ENCODE measurements at places on chromosomes 1 and 21.

DNA sequence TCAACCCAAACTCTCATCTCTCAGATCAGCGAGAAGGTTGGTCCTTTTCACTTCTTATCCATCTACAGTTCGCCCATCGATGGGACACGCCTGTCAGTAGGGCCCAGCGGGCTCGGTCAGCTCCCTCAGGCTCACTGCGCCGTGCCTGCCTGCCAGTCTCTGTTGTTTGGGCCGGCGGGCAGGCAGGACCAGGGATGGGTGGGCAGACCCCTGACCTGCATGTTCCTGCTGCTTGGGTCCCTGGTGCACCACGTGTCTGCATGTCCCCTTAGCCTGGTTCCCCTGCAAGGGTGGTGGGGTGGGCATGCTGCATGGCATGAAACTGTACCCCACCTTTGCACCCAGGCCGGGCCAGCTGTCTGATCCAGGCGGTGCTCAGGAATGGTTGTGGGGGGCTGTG, 52.4 kb downstream of the PTPRF start:
- DNase-seq: no peak

- no peak for DNase-seq
Observed at GRCh38 chr1:209624558-209625549, 27.4 kb downstream of the LAMB3 start.

GRCh38 chr1:234322979-234323378, 50.3 kb upstream of the COA6 start:
- DNase-seq: peak; percentile 39

- no peak for DNase-seq
Observed at GRCh38 chr1:12188115-12188514, 21.3 kb downstream of the TNFRSF1B start.

GRCh38 chr1:27127419-27127818, 27.5 kb downstream of the SLC9A1 start:
- no peak for DNase-seq

DNA sequence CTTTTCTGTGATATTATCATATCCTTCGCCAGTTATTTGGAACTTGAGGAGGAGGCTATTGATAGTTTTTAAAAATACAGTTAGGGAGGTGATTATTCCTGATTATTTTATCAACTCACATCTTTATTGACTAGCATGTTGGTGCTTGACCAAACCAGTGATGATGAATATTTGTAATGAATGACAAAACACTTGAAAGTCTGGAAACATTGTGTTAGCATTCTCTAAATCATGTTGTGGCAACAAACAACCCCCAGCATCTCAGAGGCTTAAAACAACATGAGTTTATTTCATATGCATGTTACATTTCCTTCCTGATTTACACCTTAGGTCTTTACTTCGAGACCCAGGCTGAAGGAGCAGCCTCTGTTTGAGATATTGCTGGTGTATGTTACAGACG, 10.7 kb upstream of the JUN start:
- DNase-seq: no peak

DNA sequence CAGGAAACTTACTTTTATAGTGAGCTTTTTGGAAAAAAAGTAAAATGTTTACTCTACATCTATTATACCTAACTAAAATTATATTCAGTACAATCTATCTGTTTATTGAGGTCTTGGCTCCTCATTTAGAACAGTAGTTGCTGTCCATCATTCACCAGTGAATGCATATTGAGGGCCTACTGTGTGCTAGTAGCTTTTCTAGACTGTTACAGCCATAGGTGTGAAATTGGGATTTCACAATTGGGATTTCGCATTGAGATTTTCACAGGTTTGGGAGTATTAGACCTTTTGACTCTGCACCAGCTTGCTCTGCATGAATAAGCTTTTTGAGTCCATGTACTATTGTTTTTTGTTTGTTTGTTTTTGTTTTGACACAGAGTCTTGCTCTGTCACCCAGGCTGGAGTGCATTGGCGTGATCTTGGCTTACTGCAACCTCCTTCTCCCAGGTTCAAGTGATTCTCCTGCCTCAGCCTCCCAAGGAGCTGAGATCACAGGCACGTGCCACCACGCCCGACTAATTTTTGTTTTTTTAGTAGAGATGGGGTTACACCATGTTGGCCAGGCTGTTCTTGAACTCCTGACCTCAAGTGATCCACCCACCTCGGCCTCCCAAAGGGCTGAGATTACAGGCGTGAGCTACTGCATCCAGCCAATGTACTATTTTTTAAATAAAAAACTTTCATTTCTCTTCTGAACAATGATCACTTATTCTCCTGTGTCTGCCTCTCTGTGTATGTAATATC, 47.2 kb upstream of the ERRFI1 start:
- DNase-seq: no peak

- no peak for DNase-seq
Observed at GRCh38 chr21:29245104-29245643, 53.5 kb upstream of the BACH1 start.

- no peak for DNase-seq
Observed at GRCh38 chr1:221101807-221102605, 222.8 kb downstream of the HLX start.

DNA sequence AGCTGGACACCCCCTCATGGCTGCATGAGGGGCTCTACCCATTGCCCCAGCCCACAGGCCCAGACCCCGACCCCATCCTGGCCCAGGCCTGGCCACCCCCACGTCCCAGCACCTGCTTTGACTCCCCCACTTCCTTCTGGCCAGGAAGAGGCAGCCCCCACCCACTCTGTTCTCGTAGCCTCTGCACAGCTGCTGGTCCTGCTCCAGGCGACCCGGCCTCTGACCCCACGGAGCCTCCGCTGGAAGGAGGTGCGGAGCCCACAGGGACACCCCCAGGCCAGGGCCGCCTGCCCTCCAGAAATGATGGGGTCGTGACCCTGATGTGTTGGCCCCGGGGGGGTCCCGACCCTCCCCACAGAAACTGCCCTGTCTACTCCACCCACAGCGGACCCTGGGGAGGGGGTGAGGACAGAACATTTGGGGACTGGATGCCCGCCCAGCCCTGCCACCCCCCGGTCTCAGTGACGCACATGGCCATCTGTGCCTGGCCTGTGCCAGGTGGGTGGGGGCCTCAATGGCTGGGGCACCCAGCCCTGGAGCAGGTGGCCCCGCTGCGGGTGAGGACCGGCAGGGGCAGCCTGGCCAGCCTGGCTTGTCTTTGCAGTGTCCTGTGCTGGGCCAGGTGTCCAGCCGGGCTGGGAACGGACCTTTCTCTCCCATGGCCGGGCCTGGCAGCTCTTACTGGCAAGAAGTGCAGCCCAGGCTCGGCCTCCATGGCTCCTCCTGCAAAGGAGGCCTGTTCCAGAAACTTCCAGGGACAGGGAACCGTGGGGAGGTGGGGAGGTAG, 78.6 kb downstream of the MORN1 start:
- no peak for DNase-seq

GRCh38 chr1:183958958-183959357, 78.6 kb downstream of the COLGALT2 start:
- DNase-seq: no peak

GRCh38 chr1:86381223-86381622, 14.9 kb downstream of the ODF2L start:
- no peak for DNase-seq

DNA sequence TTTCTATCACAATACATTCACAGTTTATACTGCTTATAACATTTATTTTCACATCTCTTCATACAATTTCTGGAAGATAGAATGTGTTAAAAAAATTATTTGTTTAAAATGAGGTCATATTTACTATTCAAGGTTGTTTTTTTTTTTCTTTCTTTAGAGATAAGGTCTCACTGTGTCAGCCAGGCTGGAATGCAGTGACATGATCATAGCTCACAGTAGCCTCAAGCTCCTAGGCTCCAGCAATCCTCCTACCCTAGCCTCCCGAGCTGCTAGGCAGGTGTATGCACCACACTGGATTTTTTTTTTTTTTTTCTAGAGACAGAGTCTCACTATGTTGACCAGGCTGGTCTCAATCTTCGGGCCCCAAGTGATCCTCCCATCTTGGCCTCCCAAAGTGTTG, 19.0 kb upstream of the RNF11 start:
- DNase-seq: no peak

GRCh38 chr21:15003463-15004135, 61.2 kb downstream of the NRIP1 start:
- DNase-seq: no peak

- peak; percentile 86 for DNase-seq
Observed at GRCh38 chr1:197915862-197916499, 1.2 kb upstream of the LHX9 start.

GRCh38 chr1:23897083-23897482, 16.1 kb downstream of the CNR2 start:
- DNase-seq: no peak

GRCh38 chr1:11707621-11708276, 16.2 kb downstream of the DRAXIN start:
- DNase-seq: peak; percentile 34

- no peak for DNase-seq
Observed at GRCh38 chr1:182087719-182088350, 26.3 kb upstream of the ZNF648 start.

DNA sequence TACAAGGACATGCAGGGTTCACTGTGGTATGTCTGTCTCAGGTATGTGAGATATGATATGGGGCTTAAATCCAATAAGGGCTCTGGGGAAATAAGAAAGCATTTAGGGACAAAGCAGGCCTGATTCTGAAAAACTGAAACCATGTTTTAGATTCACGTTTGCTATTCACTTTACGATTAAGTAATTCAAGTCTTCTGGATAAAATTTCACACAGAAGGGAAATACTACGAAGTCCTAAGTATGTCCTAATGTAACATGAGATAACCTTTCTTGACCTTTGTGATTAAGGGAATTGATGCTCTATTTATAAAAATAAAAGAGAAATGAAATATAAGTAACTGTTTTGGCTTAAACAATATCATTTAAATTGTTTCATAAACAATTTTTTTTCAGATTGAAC, 55.4 kb downstream of the HNRNPR start:
- no peak for DNase-seq

DNA sequence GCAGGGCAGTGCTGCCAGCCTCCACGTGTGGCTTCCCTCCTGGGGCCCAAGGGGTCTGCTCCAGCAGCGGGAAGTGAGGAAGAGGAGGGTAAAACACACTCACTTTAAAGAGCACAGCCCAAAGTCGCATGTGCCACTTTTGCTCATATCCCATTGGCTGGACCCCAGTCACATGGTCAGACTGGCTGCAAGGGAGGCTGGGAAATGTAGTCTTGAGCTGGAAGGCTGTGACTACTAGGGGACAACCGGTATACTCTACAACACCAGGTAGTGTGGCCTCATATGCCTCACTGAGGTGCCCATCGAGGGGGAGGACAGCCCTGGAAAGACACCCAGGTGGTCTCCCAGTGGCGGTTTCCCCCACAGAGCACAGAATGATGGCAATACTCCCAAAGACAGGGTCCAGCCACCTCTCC, 45.2 kb downstream of the CAMK2N1 start:
- peak; percentile 41 for DNase-seq

GRCh38 chr1:56821462-56821797, 2.2 kb upstream of the FYB2 start:
- DNase-seq: no peak

DNA sequence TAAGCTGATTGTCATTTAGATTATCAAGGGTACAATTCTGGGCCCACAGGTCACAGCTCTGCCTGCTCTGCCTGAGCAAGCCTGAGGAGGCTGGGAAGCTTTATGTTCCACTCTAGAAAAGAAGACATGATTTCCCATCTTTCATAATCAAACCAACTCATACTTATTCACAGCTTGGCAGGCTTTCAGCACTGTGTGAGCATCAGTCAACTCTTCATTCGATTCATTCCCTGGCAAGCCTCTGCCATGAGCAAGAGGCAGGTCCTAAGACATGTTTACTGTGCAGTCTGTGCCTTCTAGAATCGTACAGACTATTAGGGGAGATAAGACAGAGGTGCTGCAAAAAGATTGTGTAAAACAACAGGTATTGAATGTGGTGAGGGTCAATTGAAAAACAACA, 24.5 kb upstream of the KIRREL1 start:
- DNase-seq: no peak

- DNase-seq: no peak
Observed at GRCh38 chr1:39026866-39027507, 837 bp downstream of the NDUFS5 start.

GRCh38 chr1:7186382-7187111, 401.3 kb downstream of the CAMTA1 start:
- no peak for DNase-seq

- DNase-seq: no peak
Observed at GRCh38 chr1:24514946-24515345, 12.3 kb downstream of the RCAN3 start.

- no peak for DNase-seq
Observed at GRCh38 chr1:214727274-214727673, 124.3 kb downstream of the CENPF start.

DNA sequence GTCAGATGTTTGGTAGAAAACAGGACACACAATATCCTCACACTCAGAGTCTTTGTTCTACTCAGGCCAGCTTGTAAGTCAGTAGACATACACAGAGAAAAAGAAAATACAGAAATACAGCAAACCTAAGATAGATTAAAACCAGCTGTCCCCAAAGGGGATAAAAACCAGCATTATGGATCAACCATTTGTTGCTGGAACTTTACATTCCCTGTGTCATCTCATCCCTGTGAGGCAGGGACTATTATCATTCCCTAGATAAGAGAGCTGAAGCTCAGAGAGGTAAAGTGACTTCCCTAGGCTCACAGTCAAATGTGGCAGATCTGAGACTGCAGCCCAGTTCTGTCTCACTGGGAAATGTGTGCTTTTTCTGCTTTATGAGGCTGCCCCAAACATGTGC, 80.7 kb downstream of the DMRTA2 start:
- DNase-seq: no peak

DNA sequence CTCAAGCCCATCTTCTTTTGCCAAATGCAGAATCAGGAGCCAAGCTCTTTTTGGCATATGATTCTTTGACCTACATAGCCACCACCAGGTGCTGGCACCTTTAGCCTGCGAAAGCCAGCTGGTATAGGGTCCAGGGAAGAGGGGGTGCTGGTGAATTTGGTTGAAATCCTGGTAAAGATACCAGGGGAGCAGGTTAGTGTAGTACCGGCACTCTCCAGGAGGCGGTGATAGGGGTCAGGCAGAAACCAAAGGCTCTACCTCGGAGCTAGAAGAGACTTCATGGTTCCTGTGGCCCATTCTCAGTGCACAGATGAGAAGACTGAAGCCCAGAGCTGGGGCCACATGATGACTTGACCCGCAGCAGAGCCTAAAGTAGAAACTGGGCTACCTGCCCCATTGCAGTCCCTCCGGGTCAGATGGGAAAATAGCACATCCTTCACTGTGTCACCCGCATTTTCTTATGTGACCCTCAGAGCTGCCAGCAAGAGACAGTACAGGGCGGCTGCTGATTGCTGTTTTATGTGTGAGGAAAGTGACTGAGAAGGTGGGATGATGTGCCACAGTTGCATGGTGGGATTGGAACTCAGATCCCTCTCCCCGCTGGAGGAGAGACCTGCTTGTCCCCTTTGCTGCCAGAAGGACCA, 36.0 kb upstream of the IL19 start:
- DNase-seq: peak; percentile 38

GRCh38 chr1:156856282-156856785, 2.6 kb downstream of the INSRR start:
- DNase-seq: no peak

Data from SW480 (cell line).